ENCODE measurements at places on chromosomes 6 and 20.

GRCh38 chr6:54655162-54655561 lies 191.4 kb upstream of the FAM83B start:
- DNase-seq: no peak

DNA sequence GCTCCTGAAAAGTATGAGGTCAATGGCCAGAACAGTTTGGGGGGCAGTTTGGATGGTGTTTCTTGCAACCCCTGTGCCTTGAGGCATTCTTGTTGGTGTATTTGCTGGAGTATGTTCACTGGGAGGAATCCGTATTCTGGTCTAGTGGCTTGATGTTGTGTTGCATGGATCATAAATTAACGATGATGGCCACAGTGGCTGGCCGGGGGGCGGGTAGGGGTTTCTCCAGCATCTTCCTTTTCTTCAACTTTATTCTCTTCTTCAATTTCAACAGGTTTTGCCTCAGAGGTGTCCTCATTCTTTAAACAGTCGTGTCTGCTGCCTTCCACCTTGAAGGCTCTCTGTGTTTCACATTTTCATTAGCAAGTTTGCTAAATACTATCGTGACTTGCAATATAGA lies 43.0 kb upstream of the THBS2 start:
- no peak for DNase-seq

- no peak for DNase-seq
These were observed 474.1 kb downstream of the RNF144B start for GRCh38 chr6:18861204-18861603.

DNA sequence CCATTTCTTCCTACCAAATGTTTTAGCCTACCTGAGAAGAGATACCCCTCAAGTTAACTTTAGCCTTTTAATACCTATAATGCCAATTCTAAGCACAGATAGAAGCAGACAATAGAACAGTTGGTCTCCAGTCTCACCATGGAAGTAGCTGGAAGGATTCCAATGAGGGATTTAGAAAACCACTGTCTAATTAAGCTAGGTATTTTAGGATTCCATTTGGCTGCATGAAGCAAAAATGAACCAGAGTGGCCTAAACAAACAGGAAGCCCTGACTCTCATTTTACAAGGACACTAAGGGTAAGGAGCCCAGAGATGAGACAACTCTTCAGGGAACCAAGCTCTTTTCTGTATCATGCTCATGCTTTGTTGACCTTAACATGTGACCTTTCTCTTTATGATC lies 199.2 kb downstream of the ALDH8A1 start:
- no peak for DNase-seq

DNA sequence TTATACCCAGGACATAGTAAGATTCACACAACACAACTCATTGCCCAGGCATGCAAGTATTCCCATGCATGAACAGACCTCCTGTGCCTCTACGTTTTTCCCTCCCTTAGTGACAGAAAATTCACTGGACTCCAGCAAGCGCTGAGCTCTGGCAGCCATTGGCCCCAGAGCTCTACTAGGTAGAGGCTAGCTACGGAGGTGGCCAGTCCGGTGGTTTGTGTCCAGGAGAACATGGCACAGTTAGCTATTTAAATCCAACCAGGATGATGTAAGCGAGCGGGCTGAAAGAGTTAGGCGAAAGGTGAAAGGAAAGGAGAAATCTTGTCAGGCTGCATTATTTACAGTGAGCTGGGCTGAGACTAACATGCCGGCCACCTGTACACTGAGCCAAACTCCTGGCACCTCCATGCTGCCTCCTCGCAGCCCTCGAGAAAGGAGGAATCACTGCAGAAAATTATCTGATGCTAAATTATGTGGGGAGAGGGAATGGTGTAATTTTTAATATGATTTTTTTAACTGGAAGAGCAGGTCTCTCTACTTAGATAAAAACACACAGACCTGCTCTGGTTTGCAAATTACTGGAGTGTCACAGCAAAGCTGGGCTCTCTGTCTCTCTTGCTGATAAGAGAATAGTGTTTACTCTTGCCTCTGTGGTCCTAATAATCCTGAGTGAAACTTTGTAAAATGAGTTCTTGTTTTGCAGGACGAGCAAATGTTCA lies 50.1 kb upstream of the ARMC2 start:
- no peak for DNase-seq

All from amygdala (tissue), 56 donors.